IPS DF 6.9 (cell line): ENCODE measurements at places on chromosomes 12 and 14.

DNA sequence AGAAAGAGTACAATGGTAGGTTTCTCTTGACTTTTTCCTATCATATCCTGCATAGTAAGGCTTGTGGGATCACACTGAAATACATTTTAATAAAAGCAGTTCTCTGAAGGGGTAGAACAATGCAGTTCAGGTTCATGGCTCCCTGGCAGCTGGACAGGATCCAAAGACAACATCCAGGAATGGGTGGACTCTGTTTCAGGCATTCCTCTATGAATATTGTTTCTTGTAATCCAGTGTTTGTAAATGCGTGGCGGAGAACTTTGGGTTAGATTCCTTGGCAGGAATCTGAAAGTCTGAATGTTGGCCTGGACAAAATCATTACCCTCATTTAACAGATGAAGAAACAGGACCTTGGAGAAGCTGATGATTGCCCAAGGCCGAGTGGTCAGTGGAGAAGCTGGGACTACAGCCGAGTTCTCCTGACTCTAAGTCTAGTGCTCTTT, 43.5 kb downstream of the SYNE2 start:
- no peaks in the 10 kb centered on the region for H3K27me3 ChIP-seq
- H3K36me3 ChIP-seq, result no peaks in the 10 kb centered on the region

GRCh38 chr12:19857204-19857603, 417.9 kb downstream of the AEBP2 start:
- no peak for DNase-seq
- no peaks in the 10 kb centered on the region for H3K36me3 ChIP-seq
- H3K4me1 ChIP-seq, result no peaks in the 10 kb centered on the region
- no peak overlapping the region for H3K27ac ChIP-seq

- H3K4me3 ChIP-seq, result no peak overlapping the region
- H3K4me1 ChIP-seq, result no peaks in the 10 kb centered on the region
- H3K27me3 ChIP-seq, result no peaks in the 10 kb centered on the region
- no peaks in the 10 kb centered on the region for H3K36me3 ChIP-seq
Observed at GRCh38 chr14:101953151-101953550, 11.2 kb upstream of the DYNC1H1 start.

- no peak for DNase-seq
- no peaks in the 10 kb centered on the region for H3K4me1 ChIP-seq
- H3K27ac ChIP-seq, result no peak overlapping the region
- no peak overlapping the region for H3K4me3 ChIP-seq
- no peaks in the 10 kb centered on the region for H3K27me3 ChIP-seq
Observed at GRCh38 chr12:21346542-21347205, 12.0 kb upstream of the SLCO1A2 start.

- H3K27ac ChIP-seq, result no peak overlapping the region
- no peak for DNase-seq
- peaks cover 5% of the 10 kb centered on the region; the same call in 1 of the 2 replicates for H3K4me1 ChIP-seq
- no peak overlapping the region for H3K4me3 ChIP-seq
- peaks cover 3% of the 10 kb centered on the region; the same call in 1 of the 2 replicates for H3K36me3 ChIP-seq
- no peaks in the 10 kb centered on the region for H3K27me3 ChIP-seq
Observed at GRCh38 chr12:31965090-31965489, 5.9 kb downstream of the RESF1 start.

DNA sequence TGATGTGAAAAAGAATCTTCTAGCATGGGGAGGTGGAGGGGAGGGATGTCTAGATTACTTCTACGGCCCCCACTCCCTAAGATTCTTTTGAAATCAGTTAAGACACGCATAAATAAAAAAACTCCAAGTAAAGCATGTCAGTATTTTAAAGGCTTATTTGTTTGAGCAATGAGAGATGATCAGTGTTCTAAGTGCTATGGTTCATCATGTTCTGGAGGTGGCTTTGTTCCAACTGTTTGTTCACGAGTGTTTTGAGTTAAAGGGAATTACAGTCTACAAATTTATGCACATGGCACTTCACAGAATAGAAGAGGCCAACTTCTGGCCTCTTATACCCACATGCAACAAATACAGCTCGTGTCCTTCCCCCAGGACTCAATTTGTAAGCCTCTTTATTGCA, 394.9 kb downstream of the RAD51B start:
- no peaks in the 10 kb centered on the region for H3K27me3 ChIP-seq
- H3K4me1 ChIP-seq, result peaks cover 1% of the 10 kb centered on the region; the same call in 1 of the 2 replicates
- DNase-seq, result no peak
- no peak overlapping the region for H3K27ac ChIP-seq
- H3K36me3 ChIP-seq, result no peaks in the 10 kb centered on the region
- H3K4me3 ChIP-seq, result no peak overlapping the region

DNA sequence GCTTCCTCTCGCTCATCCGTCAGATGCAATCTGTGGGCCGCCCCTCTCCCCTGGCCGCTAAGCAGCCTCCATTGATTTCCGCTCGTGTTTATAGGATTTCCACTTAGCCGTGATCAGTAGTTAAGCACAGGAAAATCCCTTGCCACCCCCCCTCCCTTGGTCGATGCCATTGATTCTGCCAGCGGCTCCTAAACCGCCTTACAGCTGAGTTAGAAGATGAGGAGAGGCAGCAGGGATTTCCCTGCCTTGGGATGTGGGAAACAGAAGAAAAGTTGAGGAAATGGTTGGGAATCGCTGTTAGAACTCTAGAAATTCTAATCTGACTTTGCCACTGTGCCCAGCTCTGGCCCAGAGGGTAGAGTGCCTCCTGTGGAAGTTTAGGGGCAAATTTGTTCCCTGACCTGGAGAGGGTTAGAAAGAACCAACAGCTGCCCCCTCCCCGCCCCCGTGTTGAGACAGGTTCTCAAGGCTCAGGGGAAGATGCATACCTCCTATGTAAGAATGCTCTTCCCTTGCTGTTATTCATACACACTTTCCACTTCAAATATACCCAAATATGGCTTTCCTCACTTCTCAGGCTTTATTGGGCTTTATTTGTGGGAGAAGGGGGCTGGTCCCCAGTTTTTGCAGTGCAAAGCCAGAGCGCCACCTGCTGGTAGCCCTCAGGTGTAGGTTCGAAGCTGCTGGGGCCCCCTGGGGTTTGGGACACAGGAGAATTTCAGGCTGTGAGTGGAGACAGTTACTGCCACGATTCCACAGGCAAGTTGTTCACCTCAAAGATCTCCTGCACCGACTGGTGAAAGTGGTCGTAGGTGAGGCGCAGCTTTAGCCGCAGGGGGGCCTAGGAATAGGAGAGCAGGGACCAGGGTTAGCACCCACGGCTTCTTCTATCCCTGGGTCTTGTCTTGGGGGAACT, 3.2 kb downstream of the THTPA start:
- no peak for DNase-seq
- H3K4me3 ChIP-seq, result no peak overlapping the region
- no peak overlapping the region for H3K27ac ChIP-seq
- no peaks in the 10 kb centered on the region for H3K27me3 ChIP-seq
- H3K36me3 ChIP-seq, result peaks cover 15% of the 10 kb centered on the region; the same call in 1 of the 2 replicates
- H3K4me1 ChIP-seq, result peaks cover 5% of the 10 kb centered on the region

GRCh38 chr14:20179218-20179617, 11.5 kb upstream of the OR11G2 start:
- no peaks in the 10 kb centered on the region for H3K4me1 ChIP-seq
- no peaks in the 10 kb centered on the region for H3K36me3 ChIP-seq
- H3K4me3 ChIP-seq, result no peak overlapping the region
- H3K27me3 ChIP-seq, result no peaks in the 10 kb centered on the region
- no peak overlapping the region for H3K27ac ChIP-seq

DNA sequence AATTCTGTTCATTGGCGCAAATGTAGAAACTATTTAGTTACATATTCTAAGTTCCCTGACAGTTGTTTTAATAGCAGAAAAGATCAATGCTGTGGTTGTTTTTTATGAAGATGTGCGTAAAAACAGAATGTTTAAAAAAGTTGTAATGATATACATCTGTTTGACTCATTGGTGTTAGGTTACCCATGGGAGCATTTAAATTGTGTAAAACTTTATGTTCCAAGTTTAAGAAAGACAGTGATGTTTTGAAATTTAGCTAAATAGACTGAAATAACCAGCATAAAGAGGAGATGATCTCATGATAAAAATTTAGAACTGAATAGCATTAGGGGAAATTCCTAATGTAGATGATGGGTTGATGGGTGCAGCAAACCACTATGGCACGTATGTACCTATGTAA, 3.6 kb downstream of the PELI2 start:
- DNase-seq, result no peak
- no peak overlapping the region for H3K4me3 ChIP-seq
- no peaks in the 10 kb centered on the region for H3K36me3 ChIP-seq
- no peak overlapping the region for H3K27ac ChIP-seq
- H3K27me3 ChIP-seq, result peaks cover 2% of the 10 kb centered on the region; the same call in 1 of the 2 replicates
- peaks cover 7% of the 10 kb centered on the region for H3K4me1 ChIP-seq
